ENCODE measurements at places on chromosomes 12 and 14.
A peak's percentile ranks its signal among the peaks of the same experiment; 100 is the strongest.

DNA sequence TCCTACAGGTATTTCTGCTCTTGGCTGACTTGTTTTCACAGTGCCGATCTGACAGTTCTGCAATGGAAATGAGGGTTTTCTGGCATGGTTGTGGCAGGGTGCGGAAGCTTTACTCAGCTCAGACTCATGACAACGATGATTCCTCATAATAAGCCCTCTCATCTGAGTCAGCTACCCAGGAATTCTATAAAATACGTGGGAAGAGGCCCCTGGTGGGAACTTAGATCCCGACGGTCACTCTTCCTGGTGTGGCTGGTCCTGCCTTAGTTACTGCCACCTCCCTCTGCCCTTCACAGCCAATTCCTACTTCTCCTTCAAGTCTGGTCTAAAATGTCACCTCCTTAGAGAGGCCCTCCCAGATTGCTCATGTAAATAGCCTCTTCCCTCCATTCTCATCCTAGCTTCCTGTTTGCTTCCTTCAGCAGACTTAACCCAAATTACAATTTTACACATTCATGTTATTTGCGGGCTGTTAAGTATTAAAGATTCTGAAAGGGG, 104.2 kb upstream of the MAP1LC3B2 start:
- DNase-seq, result peak; percentile 89

GRCh38 chr12:114711689-114712152, 27.7 kb upstream of the TBX3 start:
- DNase-seq, result no peak

- no peak for DNase-seq
Measured at GRCh38 chr12:26037615-26038220, 79.2 kb downstream of the RASSF8 start.

DNA sequence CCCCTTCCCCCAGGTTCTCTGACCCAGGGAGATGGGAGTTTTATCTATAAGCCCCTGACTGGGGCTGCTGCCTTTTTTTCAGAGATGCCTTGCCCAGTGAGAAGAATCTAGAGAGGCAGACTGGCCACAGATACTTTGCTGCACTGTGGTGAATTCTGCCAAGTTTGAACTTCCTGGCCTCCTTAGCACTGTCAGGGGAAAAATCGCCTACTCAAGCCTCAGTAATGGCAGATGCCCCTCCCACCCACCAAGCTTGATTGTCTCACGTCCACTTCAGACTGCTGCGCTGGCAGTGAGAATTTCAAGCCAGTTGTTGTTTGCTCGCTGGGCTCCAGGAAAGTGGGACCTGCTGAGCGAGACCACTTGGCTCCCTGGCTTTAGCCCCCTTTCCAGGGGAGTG, 31.7 kb downstream of the KLRK1 start:
- DNase-seq, result no peak

- DNase-seq, result peak; percentile 49
Measured at GRCh38 chr14:97978341-97978740, 1181.2 kb downstream of the VRK1 start.

- no peak for DNase-seq
Measured at GRCh38 chr12:82758749-82759330, 72.1 kb downstream of the TMTC2 start.

- peak; percentile 31 for DNase-seq
Measured at GRCh38 chr14:103209506-103209905, 86.2 kb downstream of the TNFAIP2 start.

DNA sequence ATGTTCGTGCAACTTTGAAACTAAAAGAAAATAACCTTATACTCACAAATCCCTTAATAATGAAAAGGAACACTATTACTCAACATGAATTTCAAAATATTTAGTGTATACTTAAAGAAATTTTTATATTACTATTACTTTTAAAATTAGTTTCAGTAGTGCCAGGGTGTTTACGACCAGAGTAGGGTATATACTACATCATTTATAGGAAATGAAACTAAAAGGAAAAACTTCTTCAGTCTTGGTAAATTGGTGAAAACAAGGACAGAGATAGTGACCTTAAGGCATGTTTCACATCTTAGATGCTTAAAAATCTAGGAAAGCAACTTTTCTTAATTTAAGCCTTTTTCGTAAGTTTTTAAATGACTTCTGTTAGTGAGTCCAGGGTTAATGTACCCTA, 4.5 kb downstream of the USP15 start:
- DNase-seq, result no peak

- no peak for DNase-seq
Measured at GRCh38 chr12:117227000-117227653, 36.9 kb upstream of the FBXO21 start.

- DNase-seq, result no peak
Measured at GRCh38 chr14:26626256-26626655, 28.4 kb upstream of the NOVA1 start.

DNA sequence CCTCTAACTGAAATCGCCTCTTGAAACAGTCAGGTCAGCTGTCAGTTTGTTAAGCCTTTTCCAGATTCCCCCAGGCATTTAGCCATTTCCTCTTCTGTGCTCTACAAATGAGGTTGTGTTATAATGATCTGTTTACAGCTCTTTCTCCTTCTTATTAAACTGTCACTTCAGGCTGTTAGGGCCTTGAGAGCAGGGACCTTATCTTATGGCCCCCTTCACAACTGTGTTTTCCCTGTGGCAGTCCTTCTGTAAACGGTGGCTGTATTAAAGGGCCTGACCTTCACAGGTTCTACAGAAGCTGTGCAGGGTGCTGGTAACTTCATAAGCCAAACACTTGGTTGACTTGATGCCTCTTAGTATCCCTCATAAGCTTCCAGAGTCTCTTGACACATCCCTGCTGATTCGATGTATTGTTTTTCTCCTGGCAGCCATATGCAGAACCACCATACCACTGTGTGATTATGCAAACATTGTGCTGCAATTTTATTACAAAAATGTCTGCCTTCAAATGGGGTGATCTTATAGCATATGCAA, 104.7 kb downstream of the PLEKHA5 start:
- DNase-seq, result peak; percentile 55

- DNase-seq, result peak; percentile 65
Measured at GRCh38 chr12:30753751-30754382, 884 bp downstream of the CAPRIN2 start.

- DNase-seq, result peak; percentile 38
Measured at GRCh38 chr12:18706798-18707197, 31.0 kb downstream of the PLCZ1 start.

DNA sequence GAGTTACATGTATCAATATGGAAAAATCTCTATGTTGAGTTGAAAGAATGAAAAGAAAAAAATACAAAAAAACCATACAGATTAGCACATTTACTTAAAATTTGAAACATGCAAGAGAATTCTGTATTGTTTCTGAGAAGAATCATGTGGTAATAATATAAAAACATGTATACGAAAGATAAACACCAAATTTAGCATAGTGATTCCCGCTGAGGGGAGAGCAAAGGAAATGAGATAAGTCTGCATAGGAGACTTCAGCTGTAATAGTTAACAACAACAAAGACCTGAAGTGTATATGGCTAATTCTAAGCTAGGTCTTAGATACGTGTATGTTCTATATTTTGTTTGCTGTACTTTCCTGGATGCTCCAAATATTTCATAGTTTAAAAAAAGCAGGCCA, 46.5 kb downstream of the FNTB start:
- DNase-seq, result no peak

DNA sequence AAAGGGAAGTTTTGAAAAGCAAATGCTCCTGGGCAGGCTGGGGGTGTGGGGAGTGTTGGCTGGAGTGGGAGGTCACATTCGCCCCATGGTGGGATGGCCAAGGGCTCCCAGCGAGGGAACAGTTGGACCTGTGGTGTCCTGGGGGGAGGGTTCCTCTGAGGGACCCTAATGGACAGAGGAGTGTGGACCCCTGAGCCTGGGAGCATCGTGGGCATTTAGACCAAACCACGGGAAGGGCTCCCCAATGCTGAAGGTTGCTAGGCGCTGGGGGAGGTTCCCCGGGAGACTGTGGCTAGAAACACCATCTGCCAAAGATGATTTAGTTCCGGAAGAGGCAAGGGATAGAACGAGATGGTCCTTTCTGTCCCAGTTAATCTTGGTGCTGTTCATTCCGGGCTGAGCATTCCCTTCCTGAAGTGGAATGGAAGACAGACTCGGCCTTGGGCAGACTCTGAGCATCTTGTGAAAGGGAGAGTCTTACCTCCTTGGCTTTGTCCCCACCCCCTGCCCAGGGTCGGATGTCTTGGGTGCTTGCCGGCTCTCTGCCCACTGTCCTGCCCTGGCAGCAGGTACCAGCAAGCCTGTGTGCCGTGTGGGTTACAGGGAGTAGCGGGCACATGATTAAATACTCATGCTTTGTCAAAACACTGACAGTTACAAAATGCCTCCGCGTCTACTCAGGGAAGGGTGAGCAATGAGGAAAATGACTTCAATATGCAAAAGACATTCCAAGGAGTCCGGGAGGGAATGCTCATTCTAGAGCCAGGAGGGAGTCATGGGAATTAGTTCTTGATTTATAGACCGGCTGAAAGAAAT, 215.9 kb downstream of the CACNA1C start:
- peak; percentile 95 for DNase-seq

DNA sequence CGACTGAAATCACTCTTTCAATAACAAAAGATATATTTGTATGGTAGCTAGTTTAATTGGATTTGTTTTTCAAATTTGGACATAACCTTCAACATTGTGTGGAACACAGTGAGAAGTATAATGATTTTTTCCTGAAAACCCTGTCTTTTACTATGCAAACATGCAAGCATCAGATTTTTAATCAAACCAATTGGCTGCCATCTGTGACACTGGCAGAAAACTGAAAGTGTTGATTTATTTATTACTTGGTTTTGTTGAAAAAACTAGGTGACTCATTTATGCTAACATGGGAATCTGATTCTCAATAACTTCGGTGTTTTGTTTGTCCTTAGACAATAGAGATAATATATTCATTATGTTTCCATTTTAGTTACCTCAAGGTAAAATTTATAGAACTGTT, 82.0 kb downstream of the NTS start:
- no peak for DNase-seq

- no peak for DNase-seq
Measured at GRCh38 chr14:104698688-104699425, 9.4 kb downstream of the INF2 start.

DNA sequence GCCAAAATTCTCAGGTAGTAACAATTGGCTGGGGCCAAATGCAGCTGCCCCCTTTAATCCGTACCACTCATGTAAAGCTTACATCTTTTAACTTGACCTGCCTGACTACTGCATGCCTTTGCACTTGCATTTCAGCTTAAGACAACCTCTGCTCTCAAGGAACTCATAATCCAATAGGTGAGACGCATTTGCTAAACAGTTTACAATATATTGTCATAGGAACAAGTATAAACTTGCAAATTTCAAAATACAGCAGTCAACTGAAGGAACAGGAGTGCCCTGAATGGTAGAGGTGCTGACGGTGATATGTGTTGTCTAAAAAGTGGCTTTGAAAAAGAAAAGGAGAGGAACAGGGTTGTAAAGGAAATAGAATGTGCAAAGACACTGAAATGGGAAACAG, 3.6 kb upstream of the BRMS1L start:
- no peak for DNase-seq

DNA sequence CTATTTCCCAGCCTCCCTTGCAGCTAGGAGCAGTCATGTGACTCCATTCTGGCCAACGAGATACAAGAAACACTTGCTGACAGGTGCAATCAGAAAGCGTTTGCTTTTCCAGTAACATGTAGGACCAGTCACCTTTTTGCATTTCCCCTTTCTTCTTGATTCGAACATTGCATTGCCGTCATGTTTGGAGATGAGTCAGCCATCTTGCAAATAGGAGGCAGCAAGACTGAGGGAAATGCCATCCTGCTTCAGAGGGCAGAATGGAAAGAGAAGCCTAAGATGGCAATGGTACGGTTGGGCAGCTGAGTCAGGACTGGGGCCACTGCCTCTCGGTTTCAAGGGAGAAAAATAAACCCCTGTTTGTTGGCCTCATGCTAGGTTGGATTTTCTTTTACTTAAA, 34.5 kb upstream of the GPR132 start:
- no peak for DNase-seq

DNA sequence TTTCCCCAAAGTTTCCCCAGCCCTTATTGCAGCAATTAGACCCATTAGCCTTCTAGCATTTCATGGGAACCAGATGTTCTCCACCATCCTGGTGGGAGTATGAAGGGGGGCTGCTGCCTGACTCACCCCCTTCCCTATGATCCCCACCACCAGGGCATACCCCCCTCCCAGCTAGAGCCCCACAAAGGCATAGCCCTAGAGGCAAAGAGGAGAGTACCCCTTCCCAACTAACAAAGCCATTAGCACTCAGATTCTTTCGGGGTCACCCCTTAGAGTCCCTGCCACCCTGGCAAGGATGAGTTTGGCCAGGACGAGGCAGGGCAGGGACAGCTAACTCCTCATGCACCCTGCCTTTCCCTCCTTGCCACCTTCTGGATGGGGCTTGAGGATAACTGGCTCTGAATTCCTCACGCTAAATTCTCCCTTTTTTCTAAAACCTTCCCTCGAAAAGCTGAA, 9.2 kb downstream of the RARG start:
- DNase-seq, result no peak

- DNase-seq, result no peak
Measured at GRCh38 chr14:43042408-43042807, 1435.7 kb downstream of the LRFN5 start.

GRCh38 chr14:68020999-68021663, 201.6 kb downstream of the RAD51B start:
- DNase-seq, result no peak

DNA sequence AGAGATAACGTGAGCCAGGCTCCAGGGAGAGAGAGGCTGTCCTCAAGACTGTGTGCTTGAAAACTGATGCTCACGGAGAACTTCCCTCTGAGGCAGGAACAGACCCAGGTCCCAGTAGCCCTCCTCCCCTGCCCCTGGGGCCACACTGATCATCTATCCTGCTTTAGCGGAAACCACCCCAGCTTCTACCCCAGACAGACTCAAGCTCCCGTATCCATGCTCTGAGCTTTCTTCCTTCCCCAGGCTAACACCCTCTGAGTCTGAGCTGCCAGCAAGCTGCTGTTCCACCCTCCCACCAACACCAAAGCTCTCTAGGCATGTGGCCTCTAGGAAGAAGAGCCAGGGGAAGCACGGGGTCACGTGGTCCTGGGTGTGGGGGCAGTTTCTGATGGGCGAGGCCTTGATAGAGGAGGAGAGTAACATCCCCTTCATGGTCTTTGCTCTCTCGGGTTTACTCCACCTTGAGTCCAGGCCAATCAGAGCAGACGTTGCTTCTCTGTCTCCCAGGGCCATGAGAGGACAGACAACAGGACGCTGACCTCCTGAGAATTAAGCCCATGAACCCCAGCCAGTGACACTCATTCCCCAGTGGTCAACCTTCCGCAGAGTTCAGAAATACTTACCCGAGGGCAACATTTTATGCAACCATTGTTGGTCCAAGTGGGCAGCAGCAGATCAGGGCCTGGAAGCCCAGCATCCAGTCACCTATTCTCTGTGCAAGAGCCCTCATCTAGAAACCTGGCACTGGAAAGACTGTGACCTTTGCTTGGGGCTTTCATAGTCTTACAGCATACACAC, 1.4 kb downstream of the PCK2 start:
- peak; percentile 72 for DNase-seq
